ENCODE measurements at places on chromosomes 6 and 20.

DNA sequence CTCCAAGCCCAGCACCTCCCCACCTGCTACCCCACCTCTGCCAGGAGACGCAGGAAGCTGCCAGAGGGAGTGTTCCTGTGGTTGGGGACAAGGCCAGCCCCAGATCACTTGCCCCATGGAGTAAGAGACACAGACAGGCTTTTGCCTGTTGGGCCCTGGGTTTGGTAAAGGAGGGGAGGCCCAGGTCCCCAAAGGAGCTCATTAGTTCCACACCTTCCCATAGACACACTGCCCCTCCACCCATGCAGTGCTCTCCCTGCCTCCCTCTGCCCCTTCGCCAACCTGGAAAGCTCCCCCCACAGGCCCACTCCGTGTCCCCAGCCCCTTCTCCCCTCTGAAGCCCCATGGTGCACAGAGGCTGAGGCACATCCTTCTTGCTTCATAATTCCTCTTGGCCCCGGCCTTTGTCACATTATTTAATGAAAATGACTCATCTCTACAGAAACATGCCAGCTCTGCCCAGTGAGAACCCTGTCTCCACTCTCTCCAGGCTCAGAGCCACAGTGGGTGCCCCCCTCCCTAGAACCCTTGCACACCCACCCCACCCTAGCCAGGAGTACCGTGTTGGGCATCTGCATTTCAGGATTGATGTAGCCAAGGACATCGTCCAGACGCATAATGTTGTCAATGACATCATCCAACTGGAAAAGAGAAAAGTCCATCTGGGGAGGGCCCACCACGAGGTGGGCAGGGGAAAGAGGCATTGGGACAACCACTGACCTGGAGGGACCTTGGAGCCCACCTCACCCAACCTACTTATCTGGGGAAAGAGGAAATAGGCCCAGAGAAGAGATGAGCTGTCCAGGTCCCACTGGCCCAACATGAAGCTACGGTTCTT is 46.0 kb downstream of the TFEB start:
- no peak for DNase-seq

DNA sequence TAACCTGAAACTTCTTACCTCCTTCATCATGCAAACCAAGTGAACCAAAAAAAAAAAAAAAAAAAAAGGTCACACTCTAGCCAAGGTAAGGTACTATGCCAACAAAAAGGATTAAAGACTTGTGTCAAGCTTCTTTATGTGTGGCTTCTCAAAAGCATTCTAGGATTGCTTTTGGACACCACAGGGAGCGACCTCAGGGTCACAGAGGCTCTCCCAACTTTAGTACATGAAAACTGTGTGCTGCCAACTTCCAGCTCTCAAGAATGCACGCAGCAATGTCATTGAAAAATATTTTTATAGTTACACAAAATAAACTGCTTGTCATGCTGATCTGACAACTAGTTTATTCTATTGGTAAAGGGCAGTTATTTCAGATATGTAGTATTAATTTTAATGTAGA is 243.8 kb downstream of the PLCB1 start:
- peak; percentile 13 for DNase-seq

GRCh38 chr20:41049451-41049850 is 20.8 kb downstream of the TOP1 start:
- no peak for DNase-seq

DNA sequence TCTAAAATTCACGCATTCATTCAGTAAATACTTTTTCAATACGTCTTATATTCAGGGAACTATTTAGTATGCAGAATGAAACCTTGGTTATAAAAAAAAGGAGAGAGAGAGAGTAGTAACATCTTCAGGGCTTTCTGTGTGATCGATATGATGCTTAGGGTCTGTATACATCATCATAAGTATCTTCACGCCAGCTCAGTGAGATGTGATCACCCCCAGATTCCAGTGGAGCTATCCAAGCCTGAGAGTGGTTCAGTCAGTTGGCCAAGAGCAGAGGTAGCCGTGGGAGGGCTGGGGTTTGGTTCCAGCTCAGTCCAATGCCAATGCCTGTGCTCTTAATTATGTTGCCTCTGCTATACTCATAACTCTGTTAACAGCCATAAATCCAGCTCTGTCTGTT is 8.6 kb downstream of the CD83 start:
- DNase-seq: no peak

GRCh38 chr20:13863244-13863643 is 78.4 kb downstream of the NDUFAF5 start:
- no peak for DNase-seq

DNA sequence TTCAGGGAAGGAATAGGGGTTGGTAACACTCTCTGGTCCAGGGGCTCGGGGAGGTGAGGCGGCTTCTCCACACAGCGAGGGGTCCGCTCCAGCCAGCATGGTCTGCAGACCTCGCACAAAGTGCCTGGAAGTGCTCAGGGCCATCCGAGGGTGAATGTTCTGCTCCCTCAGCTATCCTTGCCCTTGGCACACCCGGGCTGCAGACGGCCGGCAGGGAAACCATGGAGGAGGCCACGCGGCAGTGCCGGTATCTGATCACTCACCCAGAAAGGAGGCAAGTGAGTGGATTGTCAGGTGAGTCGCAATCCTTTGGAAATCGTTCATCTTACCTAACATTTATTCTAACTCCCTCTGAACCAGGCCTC is 62.0 kb downstream of the DLL1 start:
- no peak for DNase-seq

DNA sequence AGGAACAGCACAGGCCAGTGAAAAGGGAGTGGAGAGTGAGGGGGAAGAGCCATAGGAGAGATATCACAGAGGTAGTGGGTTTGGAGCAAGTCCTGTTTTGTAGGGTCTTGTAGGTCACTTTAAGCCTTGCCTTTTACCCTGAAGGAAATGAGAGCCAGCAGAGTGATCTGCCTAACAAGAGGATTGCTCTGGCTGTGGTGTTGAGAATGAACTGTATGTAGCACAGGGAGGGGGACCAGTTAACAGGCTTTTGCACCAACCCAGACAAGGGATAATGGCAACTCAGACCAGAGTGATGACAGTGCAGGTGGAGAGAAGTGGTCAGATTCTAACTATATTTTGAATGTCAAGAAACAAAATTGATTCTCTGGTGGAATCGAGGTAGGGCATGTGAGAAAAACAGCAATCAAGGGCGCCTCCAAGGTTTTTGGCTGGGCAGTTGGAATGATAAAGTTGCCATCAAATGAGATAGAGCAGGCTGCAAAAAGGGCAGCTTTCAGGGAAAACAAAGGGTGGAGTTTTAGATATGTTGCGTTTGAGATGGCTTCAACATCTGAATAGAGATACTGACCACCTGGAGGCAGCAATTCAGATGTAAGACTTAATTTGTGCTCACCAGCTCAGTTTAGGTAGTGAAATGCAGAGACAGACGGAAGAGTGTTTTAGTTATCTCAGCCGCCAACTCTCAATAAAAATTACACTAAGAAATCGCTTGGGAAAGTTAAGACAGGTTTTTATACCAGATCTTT is 134.4 kb upstream of the BTBD3 start:
- DNase-seq: no peak

GRCh38 chr20:3239026-3239866 is at the start of gene SLC4A11:
Gene SLC4A11, minus strand, starts transcription at chr20:3239190. Its CDS starts 53 bp downstream, at chr20:3239137.
- peak; percentile 80 for DNase-seq

GRCh38 chr6:127288705-127289104 is 22.0 kb downstream of the RNF146 start:
- no peak for DNase-seq

GRCh38 chr6:130794010-130794697 is 33.1 kb upstream of the SMLR1 start:
- DNase-seq: no peak
